LoVo (cell line): ENCODE measurements at places on chromosomes 16 and 17.

GRCh38 chr16:11632455-11632939, 35.8 kb upstream of the SNN start:
- DNase-seq, result no peak

- DNase-seq, result no peak
These were observed 13.8 kb downstream of the DNAAF8 start for GRCh38 chr16:4747906-4748681.

GRCh38 chr16:68792465-68793324, 50.6 kb upstream of the TANGO6 start:
- no peak for DNase-seq

DNA sequence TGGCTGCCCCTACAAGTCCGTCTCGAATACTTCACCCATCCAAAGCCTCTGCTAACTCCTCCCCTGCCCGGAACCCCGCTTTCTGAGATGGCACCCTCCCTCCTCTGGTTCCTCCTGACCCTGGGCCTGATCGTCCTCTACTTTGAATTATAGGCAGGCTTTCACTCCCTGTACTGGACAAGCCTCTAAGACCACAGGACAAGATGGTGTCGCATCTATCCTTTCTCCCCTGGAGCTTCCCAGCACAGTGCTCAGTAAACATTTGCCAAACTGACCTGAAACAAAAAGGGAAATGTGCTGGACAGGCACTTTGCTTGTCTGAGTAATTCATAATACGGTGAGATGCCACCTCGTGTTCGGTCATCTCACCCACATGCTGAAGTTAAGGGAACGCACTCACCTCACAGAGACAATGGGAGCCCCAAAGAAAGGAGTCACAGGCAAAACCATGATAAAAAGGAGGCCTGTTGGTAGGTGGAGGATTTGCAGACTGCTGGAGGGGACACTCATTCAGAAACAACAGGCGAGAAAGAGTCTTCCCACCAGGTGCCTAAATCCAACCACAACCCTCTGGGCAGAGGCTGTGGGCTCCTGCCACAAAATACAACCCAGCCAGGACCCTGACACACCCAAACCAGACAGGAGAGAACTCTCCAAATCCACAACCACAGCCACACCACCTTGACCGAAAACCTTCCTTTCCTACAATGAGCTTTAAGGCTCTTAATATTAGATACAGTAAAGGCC, 28.2 kb downstream of the SNN start:
- no peak for DNase-seq

GRCh38 chr17:38896346-38896954, 26.6 kb downstream of the LASP1 start:
- DNase-seq, result no peak

GRCh38 chr16:57805176-57805575, 2.9 kb upstream of the KIFC3 start:
- DNase-seq, result no peak

- no peak for DNase-seq
These were observed 12.5 kb downstream of the PLLP start for GRCh38 chr16:57271867-57272495.

GRCh38 chr16:25118851-25119578, 7.5 kb downstream of the LCMT1 start:
- DNase-seq, result no peak

GRCh38 chr17:28974451-28974850, 23.1 kb upstream of the PHF12 start:
- no peak for DNase-seq

DNA sequence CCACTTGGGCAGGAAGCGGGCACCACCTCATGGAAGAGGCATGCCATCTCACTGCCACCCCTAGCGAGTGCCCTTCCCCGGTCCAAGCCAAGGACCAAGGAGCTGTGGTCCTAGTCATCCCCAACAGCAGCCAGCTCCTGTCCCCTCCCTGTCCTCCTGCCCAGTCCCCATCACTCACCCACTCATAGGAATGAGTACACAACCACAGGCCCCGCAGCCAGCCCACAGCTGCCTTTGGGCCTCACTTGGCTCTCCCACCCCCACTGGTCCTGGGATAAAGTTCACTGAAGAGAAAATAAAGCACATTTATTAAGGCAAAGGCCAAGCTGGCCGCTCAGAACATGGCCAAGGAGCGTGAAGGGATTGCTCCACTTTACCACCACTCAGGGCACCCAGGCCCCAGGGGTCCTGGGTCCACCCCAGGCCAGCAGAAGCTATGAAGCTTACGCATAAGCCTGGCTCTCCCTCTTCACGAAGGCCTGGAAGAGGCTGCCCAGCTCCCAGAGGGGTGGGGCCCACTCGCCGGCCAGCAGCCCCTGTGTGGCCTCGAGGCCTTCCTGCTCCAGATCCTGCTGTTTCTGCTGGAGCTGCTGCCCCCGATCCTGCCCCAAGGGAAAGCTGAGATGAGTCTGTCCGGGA, 3.6 kb downstream of the SCRN2 start:
- DNase-seq, result no peak

GRCh38 chr16:29653471-29653870, 9.6 kb upstream of the SPN start:
- no peak for DNase-seq

DNA sequence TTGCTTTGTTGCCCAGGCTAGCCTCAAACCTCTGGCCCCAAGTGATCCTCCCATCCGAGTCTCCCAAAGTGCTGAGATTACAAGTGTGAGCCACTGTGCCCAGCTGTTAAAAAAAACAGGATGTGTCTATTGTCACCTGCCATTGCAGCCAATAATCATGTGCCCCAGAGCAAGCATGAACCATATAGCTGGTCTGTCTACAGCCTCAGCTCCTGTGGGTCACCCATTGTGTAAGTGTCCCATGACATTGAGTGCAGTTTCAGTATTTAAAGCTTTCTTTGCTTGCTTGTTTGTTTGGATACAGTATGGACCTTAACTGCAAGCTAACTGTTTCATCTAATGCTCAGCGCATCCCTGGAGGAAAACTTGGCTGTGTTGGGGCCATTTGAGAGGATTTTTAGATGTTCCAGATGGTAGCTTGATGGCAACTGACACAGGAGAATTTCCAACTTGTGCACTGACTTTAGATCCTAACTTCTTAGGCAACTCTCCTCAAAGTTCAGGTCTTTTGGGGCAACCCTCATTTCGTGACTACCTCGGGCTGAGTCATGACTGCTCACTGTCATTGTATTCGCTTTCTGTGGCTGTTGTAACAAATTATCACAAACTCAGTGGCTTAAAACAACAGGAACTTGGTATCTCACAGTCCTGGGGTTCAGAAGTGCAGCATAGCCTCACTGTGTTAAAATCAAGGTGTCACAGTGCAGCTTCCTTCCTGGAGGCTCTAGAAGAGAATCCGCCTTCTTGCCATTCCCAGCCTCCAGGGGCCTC, 30.3 kb upstream of the ADORA2B start:
- no peak for DNase-seq

GRCh38 chr16:11047057-11047456, 102.7 kb downstream of the CLEC16A start:
- no peak for DNase-seq

DNA sequence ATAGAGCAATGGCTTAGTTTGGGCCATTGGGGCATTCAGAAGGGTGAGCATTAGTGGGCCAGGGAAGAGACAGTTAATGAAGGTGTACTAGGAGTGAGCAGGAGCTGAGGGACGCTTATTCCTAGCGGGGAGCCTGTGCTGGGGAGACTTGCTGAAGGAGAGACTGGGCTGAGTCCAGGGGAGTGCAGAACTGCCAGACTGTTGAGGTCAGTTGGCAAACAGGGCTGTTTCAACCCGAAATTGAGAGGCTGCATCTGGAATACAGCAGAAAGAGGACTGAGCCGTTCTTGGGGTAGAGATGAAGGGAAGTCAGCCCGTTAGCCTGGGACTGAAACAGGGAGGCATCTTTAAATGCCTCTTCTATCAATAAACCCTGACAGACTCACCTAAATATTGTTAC, 33.2 kb downstream of the MAP2K6 start:
- DNase-seq, result no peak
